ENCODE measurements at places on chromosomes 16 and 17.

GRCh38 chr16:89545044-89545830, 15.2 kb upstream of the RPL13 start:
- DNase-seq = no peak

GRCh38 chr16:24553983-24554382, 14.6 kb downstream of the RBBP6 start:
- no peak for DNase-seq

DNA sequence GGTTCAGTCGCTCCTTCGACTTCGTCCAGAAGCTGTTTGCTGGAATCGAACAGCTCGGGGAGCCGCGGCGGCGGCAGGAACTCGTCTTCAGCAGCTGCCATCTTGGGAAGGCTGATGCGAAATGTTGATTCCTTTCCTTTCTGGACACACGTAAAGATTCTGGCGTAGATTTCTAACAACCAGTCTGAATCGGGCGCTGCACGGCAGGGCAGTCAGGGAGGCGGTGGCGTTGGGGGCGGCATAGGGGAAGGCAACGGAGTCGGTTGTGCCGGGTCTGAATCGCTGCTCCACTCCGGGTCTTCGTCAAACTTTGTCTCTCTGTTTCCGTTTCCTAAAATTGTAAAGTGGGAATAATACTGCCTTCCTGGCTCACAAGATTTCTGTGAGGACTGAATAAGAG, 30.3 kb downstream of the TEX14 start:
- DNase-seq = no peak

GRCh38 chr16:53753431-53753830, 49.5 kb downstream of the FTO start:
- DNase-seq = no peak

DNA sequence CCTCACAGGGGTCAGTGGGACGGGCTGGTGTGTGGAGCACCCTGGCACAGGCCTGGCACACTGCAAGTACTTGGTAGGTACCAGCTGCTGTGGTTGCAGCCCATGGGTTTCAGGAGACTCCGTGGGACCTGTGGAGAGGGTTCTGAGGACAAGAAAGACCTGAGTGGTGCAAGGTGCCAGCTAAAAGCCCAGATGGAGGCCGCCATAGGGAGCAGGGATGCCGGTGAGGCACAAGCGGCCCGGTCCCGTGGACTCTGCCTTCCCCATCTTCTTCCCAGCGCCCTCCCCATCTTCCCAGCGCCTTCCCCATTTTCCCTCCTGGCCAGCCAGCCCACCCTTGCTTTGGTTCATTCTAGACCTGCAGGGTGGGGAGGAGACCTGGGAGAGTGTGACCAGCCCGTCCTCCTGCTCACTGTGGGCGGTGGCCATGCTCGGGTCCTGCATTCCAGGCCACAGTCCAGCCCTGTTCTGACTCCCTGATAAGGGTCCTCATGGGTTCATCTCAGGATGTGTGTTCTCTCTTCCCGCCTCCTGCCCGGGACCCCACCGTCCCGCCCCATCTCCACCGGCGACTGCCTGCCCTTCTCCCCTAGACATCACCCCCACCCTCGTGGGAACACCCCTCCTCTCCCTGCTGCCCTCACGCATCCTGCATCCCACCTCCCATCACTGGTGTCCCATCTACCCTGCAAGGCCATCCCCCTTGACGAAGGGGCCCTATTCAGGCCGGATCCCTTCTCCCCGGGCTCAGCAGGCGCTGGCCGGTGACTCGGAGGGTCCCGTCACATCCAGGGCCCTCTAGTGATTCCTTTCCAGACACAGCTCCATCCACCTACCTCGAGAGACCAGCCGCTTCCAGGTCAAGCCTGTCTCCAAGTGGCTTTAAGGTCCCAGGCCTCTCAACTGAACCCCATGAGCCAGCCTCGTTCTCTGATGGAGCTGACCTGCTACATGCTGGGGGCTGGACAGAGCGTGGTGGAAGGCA, 3.4 kb downstream of the ZNF469 start:
- DNase-seq = no peak

- DNase-seq = no peak
These were observed 28.1 kb downstream of the VWA3A start for GRCh38 chr16:22120440-22120839.

DNA sequence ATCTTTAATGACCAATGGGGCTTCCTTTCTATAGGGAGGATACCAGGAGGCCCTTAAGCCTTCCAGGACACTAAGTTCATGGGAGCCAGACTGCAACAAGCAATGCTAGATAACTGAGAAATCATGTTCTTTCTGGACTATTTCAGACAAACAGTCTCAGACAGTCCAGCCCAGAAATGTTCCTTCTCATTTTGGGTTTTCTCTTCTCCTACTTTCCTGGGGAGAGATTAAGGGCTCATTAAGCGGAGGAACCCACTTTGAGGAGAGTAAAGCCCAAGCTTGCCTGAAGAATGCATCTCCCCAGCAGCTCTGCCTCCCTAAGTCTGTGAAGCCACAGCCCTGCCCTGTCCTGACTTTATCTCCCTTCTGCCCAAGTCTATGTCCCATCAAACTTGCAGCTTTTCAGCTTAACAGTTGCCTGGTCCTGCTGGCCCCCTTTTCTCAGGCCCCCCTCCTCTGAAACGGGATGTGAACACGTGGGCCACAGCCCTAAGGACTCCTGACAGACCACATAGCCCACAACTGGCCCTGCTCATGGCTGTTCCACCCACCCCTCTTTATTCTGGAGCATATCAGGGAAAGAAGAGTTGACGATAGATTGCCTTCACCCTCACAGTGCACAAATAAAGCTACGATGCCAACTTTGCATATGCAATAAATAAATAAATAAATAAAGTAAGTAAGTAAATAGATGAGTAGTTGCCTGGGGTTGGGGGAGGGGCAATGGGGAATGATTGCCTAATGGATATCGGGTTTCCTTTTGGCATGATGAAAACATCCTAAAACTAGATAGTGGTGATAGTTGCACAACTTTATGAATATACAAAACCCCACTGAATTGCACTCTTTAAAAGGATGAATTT, 111.0 kb downstream of the N4BP1 start:
- no peak for DNase-seq

DNA sequence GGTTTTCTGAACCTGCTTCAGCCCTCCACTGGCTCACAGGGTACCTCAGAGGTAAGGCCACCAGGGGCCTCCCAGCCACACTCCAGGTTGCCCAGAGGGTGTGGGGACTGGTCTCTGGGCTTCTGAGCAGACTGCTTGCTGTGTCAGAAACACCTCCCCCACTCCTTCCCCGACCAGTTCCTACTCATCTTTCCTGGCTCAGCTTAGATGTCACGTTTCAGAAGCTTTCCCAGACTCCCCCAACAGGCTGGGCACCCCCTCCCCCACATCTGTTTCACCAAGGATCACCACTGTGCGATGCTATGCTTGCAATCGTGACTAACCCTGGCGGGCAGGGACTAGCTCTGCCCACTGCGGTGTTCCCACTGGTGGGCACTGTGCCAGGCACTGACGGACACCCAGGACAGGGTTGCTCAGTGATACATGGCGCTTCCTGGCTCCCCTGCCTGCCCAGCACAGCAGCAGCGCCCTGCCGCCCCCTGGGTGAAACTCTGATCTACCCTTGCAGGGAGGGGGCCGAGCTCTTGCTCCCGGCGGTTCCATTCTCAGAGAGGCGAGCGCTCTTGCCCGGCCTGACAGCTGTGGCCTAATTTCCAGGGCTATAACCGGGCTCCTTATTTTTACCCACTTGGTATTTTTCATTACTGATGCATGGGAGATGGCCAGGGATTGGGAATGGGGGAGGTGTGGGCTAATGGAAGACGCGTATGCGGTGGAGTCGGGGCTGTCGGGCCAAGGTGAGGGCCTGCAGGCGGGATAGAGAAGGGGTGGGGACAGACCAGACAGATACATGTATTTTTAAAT, 29.4 kb upstream of the MTSS2 start:
- no peak for DNase-seq
